Left kidney (tissue), 8 donors: ENCODE measurements at places on chromosomes 16 and 17.

GRCh38 chr17:4497101-4497824, 1.4 kb upstream of the SPNS2 start:
- no peak for DNase-seq

DNA sequence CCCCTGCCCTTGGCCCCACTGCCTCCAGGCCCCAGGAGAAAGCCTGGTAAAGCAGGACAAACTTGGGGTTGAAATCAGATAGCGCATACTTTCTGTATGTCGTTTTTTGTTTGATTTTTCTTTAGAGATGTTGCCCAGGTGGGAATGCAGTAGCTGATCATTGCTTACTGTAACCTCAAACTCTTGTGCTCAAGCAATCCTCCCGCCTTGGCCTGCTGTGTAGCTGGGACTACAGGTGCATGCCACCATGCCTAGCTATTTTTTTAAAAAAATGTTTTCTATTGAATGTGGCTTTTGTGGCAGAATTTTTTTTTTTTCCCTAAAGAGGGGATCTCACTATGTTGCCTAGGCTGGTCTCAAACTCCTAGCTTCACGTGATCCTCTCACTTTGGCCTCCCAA, 11.1 kb upstream of the CCL5 start:
- no peak for DNase-seq

GRCh38 chr17:1714427-1714979, 4.3 kb upstream of the TLCD2 start:
- DNase-seq: peak; percentile 90

DNA sequence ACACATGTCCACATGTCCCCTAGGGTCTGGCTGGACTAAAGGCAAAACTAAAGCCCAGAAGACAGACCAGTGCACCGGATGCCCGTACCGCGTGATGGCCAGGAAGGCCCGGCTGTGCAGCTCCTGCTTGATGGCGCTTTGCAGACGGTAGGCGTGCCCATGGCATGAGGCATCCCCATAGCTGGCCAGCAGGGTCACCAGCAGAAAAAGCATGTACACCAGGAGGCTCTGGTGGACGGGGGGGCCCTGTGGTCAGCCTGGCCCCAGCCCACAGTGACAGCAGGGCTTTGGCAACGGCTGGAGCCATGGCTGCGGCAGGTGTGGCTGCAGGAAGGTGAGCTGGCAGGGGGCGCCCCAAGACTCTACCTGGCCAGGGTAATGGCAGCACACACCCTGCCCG, 42.8 kb downstream of the PKD1 start:
- no peak for DNase-seq

DNA sequence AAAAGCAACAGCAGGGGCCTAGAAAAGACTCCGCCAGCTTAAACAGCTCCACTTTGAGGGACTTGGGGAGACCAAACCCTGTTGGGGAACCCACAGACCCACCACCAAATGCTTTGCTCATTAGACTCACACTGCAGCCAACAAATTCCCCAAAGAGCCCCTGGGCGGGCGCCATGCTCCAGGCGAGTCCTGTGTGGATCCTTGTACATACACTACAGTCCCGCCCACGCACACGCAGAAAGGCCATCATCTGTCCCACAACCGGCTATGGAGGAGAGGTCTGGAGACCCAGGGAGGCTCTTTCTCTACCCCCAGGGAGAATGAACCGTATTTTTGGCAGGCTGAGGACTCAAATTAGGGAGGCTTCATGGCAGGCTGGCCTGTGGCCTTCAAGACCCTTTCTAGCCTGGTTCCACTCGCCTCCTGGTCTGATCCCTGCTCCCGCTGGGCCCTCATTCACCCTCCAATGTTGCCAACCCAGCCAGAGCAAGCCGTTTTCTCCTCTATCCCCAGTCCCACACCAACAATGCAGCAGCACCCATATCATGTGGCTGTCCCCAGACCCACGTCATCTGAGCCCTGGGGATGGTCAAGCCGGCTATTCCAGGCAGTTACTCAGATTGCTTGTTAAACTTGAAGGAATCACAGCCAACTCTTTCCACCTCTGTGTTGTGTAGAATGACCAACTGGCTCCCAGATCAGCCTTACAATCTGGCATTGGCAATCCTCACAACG, 27.2 kb downstream of the ZNF423 start:
- no peak for DNase-seq

DNA sequence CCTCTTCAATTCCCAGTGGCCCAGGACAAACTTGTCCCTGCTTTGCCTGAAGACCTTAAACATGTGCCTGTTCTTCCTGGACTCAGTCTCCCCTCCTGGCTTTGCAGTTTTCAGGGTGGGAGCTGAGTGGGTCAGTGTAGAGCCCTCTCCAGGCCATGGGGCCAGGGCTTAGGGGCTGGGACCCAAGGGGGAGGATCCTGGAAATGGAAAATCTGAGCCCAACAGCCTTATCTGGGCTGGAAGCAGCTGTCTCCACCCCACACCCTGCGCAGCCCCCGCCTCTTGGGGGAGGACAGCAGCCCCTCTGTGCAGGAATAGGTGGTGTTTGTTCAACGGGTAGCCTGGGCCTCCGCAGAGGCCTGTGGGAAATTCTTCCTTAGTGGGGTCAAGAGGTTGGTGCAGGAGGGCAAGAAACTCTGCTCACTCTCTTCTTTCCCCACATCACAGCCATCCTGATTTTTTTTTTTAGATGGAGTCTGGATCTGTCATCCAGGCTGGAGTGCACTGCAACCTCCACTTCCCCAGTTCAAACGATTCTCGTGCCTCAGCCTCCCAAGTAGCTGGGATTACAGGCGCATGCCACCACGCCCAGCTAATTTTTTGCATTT, 6.8 kb upstream of the SMTNL2 start:
- DNase-seq: no peak

DNA sequence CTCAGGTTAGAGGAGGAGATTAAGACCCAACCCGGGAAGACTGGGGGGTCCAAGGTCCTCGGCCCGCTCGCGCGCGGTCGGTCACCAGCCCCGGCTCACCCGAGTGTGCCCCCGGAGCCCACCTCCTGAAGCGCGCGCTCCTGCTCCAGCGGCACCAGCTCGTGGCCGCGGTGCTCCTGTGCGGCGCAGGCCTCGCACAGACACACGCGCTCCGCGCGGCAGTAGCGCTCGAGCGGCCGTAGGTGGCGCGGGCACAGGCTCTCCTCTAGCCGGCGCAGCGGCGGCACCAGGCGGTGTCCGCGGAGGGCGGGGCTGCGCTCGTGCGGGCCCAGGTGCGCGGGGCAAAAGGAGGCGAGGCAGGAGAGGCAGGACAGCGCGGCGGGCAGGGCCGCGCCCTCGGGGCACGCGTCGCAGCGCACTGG, 618 bp downstream of the TRIM47 start:
- DNase-seq: no peak

DNA sequence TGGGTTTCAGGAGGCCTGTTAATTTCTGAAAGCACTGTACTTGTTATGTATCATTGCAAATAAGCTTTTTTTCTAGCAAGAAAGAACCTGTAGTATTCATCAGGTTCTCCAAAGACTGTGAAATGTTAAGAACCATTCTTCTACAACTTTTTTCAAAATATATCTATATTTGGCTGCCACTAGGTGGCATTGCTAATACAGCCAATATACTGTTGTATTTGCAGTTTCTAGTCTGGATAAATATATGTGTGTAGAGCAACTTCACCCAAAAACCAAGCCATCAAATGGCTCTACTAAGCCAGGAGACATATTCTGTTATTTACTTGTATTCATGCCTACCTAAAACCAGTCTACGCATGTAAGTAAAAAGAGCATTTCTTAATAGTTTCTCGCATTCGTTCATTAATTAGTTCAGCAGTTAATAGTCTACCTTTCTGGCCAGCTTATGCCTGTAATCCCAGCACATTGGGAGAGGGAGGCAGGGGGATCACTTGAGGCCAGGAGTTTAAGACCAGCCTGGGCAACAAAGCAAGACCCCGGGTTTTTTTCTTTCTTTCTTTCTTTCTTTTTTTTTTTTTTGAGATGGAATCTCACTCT, 39.5 kb downstream of the VMP1 start:
- DNase-seq: peak; percentile 25

GRCh38 chr17:56866076-56866475, 32.1 kb downstream of the DGKE start:
- DNase-seq: no peak

DNA sequence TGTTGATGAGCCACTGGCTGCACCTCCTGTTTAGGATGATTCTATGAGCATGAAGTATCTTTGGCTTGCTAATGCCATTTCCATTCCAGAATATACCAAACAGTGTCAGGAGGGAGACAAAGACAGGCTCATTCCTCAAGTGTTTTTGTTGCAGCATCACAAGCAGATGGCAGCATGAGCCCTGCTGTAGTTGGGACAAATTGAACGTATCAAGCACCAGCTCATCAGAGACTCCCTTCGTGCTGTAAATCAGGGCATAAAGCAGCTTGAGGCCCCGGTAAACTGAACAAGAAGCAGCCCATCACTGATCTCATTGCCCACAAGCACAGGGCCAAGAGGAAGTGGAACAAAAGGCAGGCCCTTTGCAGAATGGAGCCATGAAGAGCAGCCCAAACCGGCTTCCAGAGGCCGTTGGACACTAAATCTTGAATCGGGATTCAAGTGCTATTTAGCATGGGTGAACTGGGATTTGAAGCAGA, 45.9 kb upstream of the HS3ST3A1 start:
- DNase-seq: no peak

GRCh38 chr17:830950-831349, 48.8 kb downstream of the MRM3 start:
- DNase-seq: no peak

DNA sequence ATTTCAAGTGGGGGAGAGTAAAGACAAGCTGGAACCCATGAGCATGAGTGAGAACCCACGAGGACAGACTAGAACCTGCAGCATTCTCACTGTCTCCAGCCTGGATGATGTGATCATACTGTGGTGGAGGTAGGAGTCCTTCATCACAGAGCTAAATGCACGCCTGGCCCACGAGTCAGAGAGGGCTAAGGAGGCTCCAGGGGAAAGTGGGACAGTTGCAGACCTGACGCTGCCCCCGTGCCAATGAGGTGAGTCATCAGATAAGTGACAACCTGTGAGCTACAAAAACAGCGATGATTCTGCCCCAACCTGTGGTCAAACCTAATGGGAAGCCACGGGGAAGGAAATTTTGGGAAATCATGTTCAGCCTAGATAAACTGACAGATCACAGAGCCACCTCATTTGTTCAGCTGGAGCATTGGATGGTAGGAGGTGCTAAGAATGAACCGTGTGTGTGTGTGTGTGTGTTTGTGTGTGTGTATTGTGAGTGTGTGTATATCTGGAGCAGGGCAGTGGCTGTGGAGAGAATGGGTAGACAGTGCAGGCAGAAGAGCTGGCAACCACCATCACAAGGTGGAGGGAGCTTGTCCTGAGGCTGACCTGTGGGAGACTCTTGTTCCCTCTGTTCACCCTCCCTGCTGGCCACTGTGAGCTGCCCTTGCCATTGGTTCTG, 131.8 kb downstream of the UTP18 start:
- no peak for DNase-seq

GRCh38 chr16:836221-836620, 35.7 kb upstream of the GNG13 start:
- no peak for DNase-seq

- no peak for DNase-seq
Observed at GRCh38 chr16:2865651-2866050, 7.7 kb upstream of the PRSS22 start.

DNA sequence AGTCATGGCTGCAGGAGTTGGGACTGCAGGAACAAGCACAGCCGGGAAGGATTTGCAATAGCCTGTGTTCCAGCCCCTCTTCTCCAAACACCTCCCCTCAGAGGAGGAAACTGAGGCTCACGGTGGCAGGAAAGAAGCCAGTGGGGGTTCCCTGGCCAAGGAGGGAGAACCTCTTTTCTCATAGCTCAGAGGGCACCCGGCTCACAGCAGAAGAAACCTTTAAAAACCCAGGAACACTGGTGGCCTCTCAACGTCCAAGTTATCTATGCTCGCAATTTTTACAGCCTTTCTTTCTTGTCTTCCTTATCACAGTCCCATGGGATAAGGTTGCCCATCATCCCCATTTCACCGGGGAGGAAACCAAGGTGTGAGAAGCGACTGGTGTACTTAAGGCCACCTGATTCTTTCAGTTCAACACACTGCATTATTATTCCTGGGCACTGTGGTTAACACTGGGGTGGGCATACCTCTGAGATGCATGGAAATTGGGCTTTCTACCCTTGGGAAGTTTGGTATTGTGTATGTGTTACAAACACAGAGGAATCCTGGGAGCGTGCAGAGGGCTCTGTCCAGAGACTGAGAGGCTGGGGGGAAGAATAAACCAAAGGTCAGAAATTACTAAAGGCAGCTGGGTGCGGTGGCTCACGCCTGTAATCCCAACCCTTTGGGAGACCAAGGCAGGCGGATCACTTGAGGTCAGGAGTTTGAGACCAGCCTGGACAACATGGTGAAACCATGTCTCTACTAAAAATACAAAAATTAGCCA, 791 bp upstream of the ZNF629 start:
- no peak for DNase-seq

- DNase-seq: no peak
Observed at GRCh38 chr16:30519120-30520049, 7.0 kb downstream of the ZNF768 start.

- DNase-seq: no peak
Observed at GRCh38 chr17:32311028-32311536, 30.9 kb downstream of the C17orf75 start.

DNA sequence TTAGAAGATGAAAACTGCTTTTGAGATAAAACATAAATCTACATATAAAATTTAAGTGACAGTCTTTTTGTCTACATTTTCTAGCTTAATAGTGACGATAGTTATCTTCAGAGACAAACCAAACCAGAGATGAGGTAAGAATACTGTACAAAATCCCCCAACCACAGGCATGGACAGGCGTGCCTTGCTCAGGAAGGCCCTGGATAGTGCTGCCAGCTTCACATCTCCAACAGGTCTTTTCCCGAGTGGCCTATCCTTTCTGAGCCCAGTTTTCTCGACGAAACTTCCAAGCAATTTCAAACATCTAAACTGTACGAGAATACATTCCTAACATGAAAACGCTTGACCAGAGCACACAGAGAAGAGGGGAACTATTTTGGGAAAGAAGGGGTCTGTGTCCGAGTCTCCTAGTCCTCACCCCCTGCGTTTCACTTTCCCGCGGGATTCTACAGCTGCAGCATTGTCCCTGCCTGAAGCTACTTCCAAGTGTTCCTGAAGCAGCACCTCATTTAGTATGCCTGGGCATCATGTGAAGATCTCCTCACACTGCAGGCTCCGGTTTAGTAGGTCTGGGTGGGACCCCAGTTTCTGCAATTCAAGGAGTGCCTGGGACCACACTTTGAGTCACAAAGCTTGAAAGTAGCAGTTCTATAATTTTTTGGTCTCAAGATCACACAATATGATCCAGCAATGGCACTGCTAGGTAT, 37.8 kb downstream of the GNA13 start:
- no peak for DNase-seq

GRCh38 chr16:84378099-84378498, 9.8 kb downstream of the ATP2C2 start:
- DNase-seq: no peak

- no peak for DNase-seq
Observed at GRCh38 chr17:47847341-47848197, 3.4 kb downstream of the SP6 start.
